ENCODE measurements at places on chromosomes 13 and 19.
A peak's percentile ranks its signal among the peaks of the same experiment; 100 is the strongest.

- DNase-seq, result no peak
These were observed 314.4 kb downstream of the MYO16 start for GRCh38 chr13:108943842-108944241.

DNA sequence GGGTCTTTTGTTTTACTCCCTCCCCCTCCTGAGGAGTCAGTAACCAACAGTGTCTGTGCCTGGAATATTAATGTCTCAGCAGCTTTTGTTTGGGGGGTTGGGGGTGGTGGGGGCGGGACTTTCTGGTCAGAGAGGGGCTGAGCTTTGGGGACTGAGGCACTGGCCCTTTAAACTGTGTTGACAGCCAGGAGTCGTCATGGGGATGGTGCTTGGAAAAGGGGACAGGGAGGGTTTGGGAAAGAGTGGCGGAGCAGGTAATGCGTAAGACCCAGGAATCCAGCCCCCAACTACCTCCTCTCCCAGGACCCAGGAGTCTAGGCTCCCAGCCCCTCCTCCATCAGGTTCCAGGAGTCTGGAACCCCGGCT is 5.2 kb downstream of the CADM4 start:
- DNase-seq, result peak; percentile 91

DNA sequence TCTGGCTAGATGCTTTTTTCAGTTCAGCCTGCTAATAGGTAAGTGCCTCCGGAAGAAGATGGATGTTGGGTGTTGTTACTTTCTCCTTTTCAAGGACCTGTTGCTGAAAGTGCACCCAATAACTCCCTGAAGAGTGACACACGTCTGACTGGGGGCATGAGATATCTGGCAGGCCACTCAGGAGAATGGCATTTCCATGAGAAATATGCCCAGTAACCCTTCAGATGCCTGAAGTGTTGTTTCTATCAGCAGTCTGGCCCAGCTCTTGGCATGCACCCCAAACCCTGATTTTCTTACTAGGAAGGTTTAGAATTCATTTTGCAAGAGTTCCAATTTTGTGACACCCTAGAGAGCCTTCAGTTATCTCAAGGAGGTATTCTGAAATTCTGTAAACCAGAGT is 71.5 kb downstream of the ARHGAP35 start:
- no peak for DNase-seq

GRCh38 chr19:58511353-58512208 is at the start of gene SLC27A5:
Gene SLC27A5 (minus strand): TSS chr19:58511992. CDS start chr19:58511955, 37 bp downstream.
- DNase-seq, result no peak

DNA sequence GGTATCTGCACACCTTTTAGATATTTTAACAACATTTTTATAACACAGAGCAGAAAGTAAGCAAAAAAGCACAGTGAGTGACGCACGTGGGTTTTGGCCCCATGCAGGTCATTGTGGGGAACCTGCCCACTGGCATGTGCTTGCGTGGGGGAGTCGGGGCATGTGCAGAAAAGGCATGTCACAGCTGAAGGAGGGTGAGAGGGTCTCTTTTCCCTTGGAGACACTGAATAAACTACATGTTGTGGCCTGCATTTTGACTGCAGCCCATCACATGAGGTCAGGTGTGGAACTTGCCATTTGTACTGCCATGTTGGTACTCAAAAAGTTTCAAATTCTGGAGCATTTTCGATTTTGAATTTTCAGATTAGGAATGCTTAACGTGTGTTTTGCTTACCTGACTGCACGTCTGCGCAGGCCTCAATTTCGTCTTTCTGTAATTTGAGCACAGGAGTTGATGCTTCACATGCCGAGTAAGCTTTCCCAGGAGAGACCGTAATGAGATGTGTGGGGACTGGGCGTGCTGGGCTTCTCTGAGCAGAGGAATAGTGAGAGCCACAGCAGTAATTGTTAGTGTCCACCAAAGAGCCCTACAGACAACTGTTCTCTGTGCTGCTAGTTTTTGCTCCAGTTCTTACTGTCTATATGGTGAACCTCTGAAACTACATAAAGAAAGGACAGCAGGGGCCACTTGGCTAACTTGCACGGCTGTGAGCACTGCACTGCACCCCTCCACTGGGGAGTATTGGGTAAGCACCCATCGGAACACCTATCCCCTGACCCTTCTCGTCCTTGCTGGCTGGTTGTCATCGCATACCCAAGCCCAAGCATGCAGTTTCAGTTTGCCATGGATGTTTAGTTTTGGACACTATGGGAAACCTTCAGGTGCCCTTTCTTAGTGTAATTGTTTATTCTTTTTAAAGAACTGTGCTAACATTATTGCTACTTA is 72.9 kb upstream of the GPR183 start:
- no peak for DNase-seq

DNA sequence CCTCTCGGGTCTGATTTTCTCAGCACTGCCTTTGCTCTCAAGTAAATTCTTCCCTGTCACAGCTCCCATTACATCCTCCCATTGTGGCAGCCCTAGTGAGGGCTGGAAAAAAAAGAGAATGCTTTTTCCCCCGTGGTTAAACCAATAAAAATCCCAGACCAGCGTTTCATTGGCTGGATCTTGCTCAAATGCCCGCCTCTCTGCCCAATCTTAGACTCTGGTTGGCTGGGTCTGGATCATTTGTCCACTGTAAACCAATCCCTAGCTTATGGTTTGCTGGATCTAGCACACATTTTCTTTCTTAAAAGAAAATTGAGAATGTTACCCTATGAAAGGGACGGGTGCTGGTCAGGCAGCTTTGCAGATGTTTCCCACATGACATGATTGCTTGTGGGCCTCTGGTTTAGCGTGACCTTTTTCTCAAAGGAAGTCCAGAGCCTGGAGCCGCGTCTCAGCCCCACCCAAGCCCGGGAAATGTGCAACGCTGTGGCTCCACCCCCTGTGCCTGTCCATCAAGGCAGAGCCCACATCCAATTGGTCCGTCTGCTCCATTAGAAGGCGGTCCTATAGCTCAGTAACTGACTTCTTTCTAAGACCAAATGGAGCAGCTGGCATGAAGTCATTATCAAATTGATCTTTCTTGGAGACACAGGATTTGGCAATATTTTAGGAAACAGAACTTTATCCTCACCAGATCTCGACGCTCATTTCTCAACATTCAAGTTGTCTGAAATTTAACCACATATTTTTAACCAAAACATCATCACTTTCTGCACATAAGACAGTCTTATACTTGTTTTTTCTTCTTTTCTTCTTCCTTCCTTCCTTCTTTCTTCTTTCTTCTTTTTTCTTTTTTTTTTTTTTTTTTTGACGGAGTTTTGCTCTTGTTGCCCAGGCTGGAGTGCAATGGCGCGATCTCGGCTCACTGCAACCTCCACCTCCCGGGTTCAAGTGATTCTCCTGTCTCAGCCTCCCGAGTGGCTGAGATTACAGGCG is 2.6 kb upstream of the MCEMP1 start:
- DNase-seq, result peak; percentile 24

- no peak for DNase-seq
These were observed 2.4 kb downstream of the NR2F6 start for GRCh38 chr19:17243211-17243829.

- DNase-seq, result peak; percentile 72
These were observed 22.9 kb upstream of the ZNF724 start for GRCh38 chr19:23273022-23273589.

DNA sequence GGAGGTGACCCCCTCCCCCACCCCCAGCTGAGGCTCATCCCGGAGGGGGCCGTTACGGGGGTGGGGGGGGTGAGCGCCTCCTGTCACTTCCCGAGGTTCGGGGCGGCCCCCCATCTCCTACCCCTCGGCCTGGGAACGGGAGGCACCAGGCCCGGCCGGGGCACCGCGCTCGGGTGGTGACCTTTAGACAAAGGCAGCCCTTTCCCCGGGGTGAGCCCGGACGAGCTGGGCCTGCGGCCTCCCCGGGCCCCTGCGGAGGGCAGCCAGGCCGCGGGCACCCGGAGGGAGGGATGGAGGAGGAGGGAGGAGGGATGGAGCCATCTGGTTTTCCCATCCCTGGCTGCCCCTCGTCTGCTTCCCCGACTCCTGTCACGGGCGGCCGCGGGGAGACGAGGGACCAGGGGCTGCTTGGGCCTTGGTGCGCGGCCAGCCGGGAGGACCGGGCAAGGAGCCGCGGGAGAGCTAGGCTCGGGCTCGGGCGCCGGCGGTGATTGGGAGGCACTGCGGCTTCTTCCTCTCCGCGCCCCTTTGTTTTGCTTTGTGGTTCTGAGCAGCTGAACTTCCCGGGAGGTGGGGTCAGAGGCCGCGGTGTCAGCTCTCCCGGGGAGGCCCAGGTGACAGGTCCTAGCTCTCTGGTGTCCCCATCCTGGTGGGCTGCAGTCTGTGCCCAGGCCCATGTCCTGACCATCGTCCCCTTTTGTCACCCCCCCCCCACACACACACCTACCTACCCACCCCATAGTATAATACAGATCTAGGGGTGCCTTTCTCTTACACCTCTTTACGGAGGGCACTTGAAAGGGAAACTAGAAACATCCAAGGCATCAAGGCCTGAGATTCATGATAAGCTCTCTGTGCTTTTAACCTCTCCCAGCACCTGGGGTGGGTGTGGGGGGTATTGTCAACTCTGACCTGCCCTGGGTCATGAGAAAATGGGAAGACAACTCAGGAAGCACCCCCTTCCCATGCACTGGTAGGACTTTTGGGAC is 1.3 kb downstream of the BICRA start:
- peak; percentile 58 for DNase-seq

DNA sequence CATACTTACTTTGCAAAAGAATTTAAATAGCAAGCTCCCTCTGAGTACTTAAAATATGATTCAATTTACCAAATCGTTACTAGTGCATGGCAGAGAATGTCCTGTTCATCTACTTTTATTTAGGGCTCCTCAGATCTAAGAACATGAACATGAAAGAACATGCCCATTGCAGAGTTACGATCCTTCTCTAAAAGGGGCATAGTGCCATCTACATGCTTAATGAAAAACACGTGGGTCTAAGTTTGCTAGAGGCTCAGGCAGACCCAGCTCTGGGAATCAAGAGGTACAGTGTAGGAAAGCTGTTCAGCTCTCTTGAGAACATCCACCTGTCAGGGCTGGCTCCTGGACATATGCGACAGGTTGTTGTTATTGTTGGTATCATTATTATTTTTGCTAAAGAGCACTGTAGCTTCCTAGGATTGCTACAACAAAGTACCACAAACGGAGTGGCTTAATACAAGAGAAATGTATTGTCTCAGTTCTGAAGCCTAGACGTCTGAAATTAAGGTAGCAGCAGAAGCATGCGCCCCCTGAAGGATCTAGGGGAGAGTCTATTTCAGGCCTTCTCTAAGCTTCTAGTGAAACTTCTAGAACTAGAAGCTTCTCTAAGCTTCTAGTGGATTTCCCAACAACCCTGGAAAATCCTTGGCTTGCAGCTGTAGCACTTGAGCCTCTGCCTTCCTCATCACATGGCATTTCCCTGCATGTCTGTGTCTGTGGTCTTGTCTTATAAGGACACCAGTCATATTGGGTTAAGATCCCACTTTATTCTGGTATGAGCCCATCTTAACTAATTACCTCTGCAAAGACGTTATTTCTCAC is 133.9 kb downstream of the DCT start:
- no peak for DNase-seq

- DNase-seq, result no peak
These were observed 68.9 kb upstream of the FREM2 start for GRCh38 chr13:38617936-38618335.

GRCh38 chr13:33931397-33932311 is 113.7 kb downstream of the RFC3 start:
- DNase-seq, result peak; percentile 51

DNA sequence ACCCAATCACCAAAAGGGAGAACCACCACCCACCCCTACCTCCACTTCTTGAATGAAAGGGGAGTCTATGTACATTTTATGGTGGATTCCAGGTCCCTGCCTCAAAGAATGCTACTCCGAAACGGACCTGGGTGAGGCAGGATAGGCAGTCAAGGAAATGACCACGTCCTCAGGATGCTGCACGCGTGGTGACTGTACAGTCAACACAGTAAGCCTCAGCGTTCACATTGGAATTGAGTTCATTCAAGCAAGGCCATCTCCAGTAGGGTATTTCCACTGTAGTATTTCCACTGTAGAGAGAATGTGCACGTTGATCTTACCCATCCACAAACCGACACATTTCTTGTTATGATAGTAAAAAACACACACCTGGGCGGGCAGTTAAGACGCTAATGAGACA is 16.9 kb downstream of the ZSCAN5C start:
- no peak for DNase-seq

DNA sequence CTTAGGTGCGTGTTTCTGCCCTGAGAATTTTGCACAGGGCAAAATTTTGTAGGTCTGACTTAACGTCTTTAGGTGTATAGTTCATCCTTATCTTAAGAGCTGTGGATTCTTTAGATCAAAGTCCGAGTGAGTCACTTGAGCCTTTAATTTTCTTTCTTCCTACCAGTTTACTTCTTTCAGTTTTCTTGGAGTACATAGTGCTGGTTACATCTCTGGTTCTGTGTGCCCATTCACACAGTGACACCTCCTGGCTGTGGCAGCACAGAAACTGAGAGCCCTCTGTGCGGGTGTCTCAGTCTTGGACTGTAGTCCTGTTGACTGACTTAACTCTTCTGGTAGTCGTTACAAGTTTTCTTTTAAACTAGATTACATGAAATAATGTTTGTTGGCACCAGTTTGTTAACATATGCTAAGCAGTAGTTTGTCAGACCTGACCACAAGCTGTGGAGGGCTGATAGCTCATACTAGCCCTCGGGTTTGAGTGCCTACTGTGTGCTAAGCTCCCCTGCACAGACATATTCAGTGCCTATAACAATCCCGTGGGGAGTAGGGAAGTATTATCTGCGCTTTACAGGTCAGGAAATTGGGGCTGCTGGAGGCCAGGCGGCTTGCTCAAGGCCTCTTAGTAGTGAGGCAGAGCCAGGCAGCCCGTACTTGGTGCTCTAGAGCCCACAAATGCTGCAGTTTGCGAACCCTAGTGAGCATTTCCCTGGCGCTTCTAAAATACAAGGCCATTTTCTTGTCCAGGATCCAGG is 1.6 kb downstream of the GATAD2A start:
- peak; percentile 68 for DNase-seq
